Stimulated activated CD8-positive, alpha-beta memory T cell treated with anti-CD3 and anti-CD28 coated beads, Interleukin-4, amount 100 ng/mL, for 48 hours (primary cell): ENCODE measurements at places on chromosomes 7 and 10.

- no peak for DNase-seq
These were observed 28.4 kb downstream of the PLXNA4 start for GRCh38 chr7:132547821-132548220.

GRCh38 chr7:155710530-155710929 is 66.1 kb downstream of the RBM33 start:
- no peak for DNase-seq

DNA sequence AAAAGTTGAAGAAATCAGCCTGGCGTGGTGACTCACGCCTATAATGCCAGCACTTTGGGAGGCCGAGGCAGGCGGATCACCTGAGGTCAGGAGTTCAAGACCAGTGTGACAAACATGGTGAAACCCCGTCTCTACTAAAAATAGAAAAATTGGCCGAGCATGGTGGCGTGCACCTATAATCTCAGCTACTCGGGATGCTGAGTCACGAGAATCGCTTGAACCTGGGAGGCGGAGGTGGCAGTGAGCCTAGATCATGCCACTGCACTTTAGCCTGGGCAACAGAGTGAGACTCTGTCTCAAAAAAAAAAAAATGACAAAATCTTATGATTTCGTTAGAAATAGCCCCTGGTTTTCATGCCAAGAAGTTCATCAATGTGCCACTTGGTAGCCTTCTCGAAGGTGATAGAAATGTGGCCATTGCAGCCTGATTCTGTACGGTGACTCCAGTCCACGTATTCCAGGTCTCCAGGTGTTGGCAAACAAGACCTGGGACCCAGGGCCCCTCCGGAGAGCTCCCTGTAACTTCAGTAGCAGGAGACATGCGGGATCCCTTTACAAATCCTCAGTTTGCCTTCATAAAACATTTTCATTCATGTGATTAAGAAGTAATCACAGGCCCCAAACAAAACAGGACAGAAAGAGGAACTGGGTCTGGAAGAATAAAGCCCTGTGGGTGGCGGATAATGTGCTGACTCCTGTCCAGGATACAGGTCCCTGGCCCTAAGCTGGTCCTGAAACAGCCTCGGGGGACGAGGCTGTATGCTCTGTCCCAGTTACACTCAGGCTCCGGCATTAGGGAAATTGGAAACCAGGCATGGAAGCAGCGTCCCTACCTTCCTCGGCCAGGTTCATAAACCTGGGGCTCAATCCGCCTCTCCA is 207.3 kb upstream of the SH2B2 start:
- no peak for DNase-seq

- no peak for DNase-seq
These were observed 62.7 kb downstream of the LGI1 start for GRCh38 chr10:93820434-93820833.

DNA sequence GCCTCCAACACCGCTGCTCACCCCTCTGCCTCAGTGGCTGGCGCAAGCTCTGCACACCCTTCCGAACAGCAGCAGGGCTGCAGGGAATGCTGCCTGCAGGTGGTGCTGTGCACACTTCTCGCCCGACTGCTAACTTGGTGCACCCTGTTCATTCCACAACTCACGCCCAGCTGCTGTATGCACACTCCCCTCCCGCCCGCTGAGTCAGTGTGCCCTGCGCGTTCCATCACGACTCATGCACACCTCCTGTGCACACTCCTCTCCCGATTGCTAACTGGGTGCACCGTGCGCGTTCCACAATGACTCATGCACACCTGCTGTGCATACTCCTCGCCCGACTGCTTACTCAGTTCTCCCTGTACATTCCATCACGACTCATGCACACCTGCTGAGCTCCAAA is 21.5 kb downstream of the ADARB2 start:
- DNase-seq = peak; percentile 28

GRCh38 chr10:35218339-35218955 is 91.8 kb downstream of the CREM start:
- peak; percentile 92 for DNase-seq

DNA sequence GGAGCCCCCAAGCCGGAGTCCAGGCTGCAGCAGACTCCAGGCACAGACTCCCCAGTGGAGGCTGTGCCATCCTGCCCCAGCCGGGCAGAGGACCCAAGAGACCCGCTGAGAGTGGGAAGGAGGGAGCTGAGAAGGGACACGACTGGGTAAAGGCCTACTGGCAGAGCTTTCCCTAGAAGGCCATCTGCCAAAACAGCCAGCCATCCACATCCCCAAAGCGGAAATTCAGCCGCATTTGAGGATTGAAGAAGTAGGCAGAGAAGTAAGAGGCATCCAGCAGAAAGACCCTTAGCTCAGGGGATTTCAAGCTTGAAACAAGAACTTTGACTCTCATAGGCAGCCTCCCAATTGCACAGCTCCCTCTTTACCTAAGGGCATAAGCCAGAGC is 857 bp downstream of the CPXM2 start:
- no peak for DNase-seq

DNA sequence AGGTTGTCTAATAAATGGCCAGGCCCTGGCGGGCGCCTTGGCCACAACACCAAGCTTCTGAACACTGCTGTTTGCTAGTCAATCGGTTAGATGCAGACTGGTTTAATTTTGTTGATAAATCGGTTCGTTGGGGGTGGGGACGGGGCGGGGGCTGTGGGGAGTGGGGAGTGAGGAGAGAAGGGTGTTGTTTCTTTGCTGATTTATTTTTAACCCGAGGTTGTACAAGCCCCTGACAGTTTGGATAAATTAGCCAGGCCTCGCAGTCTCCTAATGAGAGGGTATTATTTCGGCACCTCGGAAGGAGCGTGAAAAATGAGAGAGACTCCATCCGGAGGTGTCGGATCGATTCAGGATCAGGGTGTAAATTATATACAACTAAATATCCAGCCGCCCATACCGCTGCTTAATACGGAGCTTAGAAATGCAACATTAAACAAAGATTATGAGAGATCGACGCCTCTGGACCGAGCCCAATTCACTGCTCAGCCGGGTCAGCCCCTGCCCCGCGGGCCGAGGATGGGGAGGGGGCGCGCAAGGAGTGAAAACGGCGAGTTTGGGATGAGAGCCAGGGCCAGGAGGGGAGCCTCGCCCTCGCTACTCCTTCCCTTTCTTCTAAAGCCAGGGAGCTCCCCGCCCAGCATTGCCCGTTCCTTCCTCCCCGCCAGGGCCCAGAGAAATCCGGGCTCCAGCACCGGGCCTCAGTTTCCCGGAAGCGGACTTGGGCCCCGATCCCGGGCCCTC is 8.0 kb downstream of the UNCX start:
- no peak for DNase-seq

DNA sequence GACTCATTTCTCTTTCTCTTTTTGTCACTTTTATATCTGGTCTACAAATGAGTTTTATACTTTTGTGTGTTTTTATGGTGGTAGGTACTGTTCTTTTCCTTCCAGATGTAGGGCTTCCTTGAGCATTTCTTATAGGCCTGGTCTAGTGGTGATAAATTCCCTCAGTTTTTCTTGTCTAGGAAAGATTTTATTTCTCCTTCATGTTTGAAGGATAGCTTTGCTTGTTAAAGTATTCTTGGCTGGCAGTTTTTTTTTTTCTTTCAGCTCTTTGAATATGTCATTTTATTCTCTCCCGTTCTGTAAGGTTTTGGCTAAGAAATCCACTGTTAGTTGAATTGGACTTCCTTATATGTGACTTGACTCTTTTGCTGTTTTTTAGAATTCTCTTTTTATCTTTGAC is 292.7 kb downstream of the RPS24 start:
- DNase-seq = no peak

GRCh38 chr7:97346349-97346748 is 228.9 kb downstream of the SDHAF3 start:
- no peak for DNase-seq
